Left lung (tissue), 14 donors: ENCODE measurements at places on chromosomes 5 and 9. TPM values are rescaled to one million over a fixed set of nuclear protein-coding genes. Genes with fewer than 3 reads are reported as not detected.

GRCh38 chr5:538801-539468, 14.7 kb upstream of the SLC9A3 start:
- H3K27me3 ChIP-seq: peaks cover 13% of the 10 kb centered on the region
- H3K4me3 ChIP-seq: no peak overlapping the region
- H3K4me1 ChIP-seq: peaks cover 7% of the 10 kb centered on the region
- peak; percentile 67 for DNase-seq

GRCh38 chr5:139397921-139398320, 3.0 kb upstream of the PROB1 start:
- DNase-seq: no peak
- H3K4me1 ChIP-seq: peaks cover 9% of the 10 kb centered on the region
- H3K36me3 ChIP-seq: peaks cover 6% of the 10 kb centered on the region
- peaks cover 16% of the 10 kb centered on the region for H3K27me3 ChIP-seq
- H3K27ac ChIP-seq: no peak overlapping the region

DNA sequence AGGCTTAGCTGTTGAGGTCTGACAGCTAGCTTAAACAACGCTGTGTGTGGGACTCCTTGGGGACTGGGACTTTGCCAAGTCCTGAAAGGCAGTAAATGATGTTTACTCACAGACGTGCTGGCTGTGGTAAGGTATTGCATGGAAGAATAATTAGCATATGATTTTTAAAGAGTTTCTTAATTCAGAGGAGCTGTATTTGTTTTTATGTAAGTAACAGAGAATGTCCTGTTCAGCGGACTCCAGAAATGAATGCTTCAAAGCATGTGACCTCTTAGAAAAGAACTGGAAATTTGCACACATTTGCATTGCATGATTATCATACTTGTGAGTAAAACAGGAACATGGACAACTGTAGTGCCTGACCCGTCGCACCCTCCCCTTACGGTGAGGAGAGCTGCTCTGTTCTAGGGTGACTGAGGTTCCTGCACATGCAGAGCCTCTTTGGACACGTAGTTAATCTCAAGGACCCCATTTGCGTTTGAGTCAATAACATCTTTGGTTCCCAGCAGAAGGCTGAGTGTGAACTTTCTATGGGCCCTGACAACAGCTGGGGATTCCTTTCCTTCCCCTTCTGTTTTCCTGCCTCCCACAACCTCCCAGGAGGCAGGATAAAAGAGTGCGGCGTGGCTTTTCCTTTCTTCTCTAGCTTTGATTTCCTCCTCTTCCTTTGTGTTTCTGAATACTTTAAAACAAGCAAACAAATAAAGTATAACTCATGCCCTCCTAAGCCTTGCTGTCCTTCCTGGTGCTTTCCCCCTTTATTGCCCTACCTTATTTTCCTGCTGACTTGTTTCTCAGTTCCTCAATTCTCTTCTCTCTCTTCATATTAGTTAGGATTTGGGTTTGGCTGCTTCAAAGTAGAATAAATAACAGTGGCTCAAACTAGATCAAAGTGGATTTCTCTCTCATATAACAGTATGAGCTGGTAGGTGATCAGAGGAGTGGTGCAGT, 157.2 kb upstream of the CD180 start:
- no peaks in the 10 kb centered on the region for H3K27me3 ChIP-seq
- no peak overlapping the region for H3K4me3 ChIP-seq
- DNase-seq: no peak
- no peaks in the 10 kb centered on the region for H3K36me3 ChIP-seq

GDA gene
- not detected for total RNA-seq

DNA sequence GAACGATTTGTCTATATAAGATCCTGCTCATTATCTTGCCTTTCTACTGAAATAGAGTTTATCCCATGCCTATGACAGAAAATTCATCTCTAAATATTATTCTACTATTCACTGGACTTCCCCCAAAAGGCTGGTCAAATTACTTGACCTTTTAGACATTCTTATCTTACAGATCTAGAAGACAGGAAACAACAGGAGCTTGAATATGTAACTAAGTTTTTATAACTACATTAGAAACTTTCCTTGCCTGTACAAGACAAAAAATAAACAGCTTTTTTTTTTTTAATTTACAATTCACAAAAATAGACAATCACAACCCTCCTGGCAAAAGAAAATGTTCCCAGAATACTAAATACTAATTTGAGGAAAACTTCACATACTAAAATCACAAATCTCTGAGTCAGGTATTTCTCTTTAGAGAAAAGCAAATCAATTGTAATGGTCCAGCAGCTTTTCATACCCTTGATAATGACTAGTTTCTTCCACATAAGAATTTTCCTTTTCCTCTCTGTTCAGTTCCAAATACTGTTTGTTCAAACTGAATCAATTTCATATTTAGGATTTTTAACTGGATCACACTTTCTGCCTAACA, 68.6 kb downstream of the MLLT3 start:
- no peaks in the 10 kb centered on the region for H3K27me3 ChIP-seq
- H3K4me1 ChIP-seq: no peaks in the 10 kb centered on the region
- no peak overlapping the region for H3K4me3 ChIP-seq
- no peak overlapping the region for H3K27ac ChIP-seq

GRCh38 chr5:16179936-16180788, 571 bp upstream of the MARCHF11 start:
- H3K27me3 ChIP-seq: peaks cover 28% of the 10 kb centered on the region
- no peaks in the 10 kb centered on the region for H3K4me1 ChIP-seq
- H3K4me3 ChIP-seq: no peak overlapping the region
- no peak for DNase-seq
- H3K27ac ChIP-seq: no peak overlapping the region
- H3K36me3 ChIP-seq: no peaks in the 10 kb centered on the region

- no peak overlapping the region for H3K27ac ChIP-seq
- H3K36me3 ChIP-seq: peaks cover 15% of the 10 kb centered on the region
- H3K4me3 ChIP-seq: no peak overlapping the region
These were observed 16.6 kb downstream of the ENC1 start for GRCh38 chr5:74623748-74624408.

- DNase-seq: no peak
- no peaks in the 10 kb centered on the region for H3K36me3 ChIP-seq
- H3K27ac ChIP-seq: no peak overlapping the region
- H3K4me3 ChIP-seq: no peak overlapping the region
- H3K27me3 ChIP-seq: no peaks in the 10 kb centered on the region
- no peaks in the 10 kb centered on the region for H3K4me1 ChIP-seq
These were observed 328.0 kb downstream of the ZNF608 start for GRCh38 chr5:124418390-124418789.

GZMA gene
- 4.0 TPM for total RNA-seq

- H3K27me3 ChIP-seq: no peaks in the 10 kb centered on the region
- no peak for DNase-seq
- no peaks in the 10 kb centered on the region for H3K4me1 ChIP-seq
- no peak overlapping the region for H3K27ac ChIP-seq
- H3K36me3 ChIP-seq: no peaks in the 10 kb centered on the region
These were observed 244.8 kb downstream of the ADGRV1 start for GRCh38 chr5:90803381-90803780.

- DNase-seq: no peak
- H3K4me3 ChIP-seq: no peak overlapping the region
- H3K27me3 ChIP-seq: no peaks in the 10 kb centered on the region
- no peak overlapping the region for H3K27ac ChIP-seq
- H3K36me3 ChIP-seq: no peaks in the 10 kb centered on the region
These were observed 106.9 kb downstream of the GABRG2 start for GRCh38 chr5:162174358-162174974.

- H3K27ac ChIP-seq: no peak overlapping the region
- H3K4me3 ChIP-seq: no peak overlapping the region
- H3K27me3 ChIP-seq: no peaks in the 10 kb centered on the region
- no peak for DNase-seq
These were observed 21.3 kb upstream of the TMOD1 start for GRCh38 chr9:97480174-97480573.

GRCh38 chr5:1067141-1068121, 44.4 kb downstream of the SLC12A7 start:
- H3K4me1 ChIP-seq: no peaks in the 10 kb centered on the region
- DNase-seq: no peak
- no peaks in the 10 kb centered on the region for H3K36me3 ChIP-seq
- no peaks in the 10 kb centered on the region for H3K27me3 ChIP-seq

DNA sequence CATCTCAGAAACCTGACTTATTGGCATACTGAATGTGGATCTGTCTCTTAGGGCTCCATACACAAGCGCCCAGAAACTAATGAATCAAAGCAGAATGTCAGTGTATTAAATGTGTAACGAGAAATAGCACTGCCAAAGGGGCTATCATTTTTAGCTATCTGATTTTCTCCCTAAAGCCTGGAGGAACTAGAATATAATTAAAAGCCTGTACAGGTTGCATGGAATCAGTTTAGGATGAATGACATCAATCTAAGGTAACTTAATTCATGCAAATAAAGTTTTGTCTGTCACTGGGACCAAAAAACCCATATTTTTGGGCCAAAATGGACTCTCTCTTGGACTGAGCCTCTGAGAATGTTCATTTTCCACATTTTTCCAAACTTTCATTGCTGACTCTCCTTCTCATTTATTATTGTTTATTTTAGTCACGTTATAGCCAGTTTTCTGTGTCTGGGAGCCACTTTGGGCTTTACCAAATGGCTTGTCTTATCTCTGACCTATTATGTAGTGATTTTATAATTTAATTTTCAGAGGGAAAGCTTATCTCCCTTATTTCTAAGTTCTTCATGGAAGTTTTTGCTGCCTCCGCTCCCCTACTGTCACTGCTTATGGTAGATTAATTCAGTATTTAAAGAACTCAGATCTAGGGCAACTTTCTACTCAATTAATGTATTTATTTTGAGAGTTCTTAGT, 47.0 kb downstream of the PRR16 start:
- H3K36me3 ChIP-seq: no peaks in the 10 kb centered on the region
- no peak overlapping the region for H3K27ac ChIP-seq
- H3K4me3 ChIP-seq: no peak overlapping the region
- no peaks in the 10 kb centered on the region for H3K27me3 ChIP-seq

GRCh38 chr5:36763454-36763853, 113.1 kb upstream of the NIPBL start:
- H3K27ac ChIP-seq: no peak overlapping the region
- no peak overlapping the region for H3K4me3 ChIP-seq
- H3K36me3 ChIP-seq: no peaks in the 10 kb centered on the region
- no peaks in the 10 kb centered on the region for H3K27me3 ChIP-seq
- no peaks in the 10 kb centered on the region for H3K4me1 ChIP-seq
- no peak for DNase-seq

- H3K4me3 ChIP-seq: no peak overlapping the region
- no peaks in the 10 kb centered on the region for H3K4me1 ChIP-seq
- no peaks in the 10 kb centered on the region for H3K36me3 ChIP-seq
- H3K27me3 ChIP-seq: no peaks in the 10 kb centered on the region
- H3K27ac ChIP-seq: no peak overlapping the region
These were observed 601.0 kb upstream of the ACO1 start for GRCh38 chr9:31783491-31783890.

DNA sequence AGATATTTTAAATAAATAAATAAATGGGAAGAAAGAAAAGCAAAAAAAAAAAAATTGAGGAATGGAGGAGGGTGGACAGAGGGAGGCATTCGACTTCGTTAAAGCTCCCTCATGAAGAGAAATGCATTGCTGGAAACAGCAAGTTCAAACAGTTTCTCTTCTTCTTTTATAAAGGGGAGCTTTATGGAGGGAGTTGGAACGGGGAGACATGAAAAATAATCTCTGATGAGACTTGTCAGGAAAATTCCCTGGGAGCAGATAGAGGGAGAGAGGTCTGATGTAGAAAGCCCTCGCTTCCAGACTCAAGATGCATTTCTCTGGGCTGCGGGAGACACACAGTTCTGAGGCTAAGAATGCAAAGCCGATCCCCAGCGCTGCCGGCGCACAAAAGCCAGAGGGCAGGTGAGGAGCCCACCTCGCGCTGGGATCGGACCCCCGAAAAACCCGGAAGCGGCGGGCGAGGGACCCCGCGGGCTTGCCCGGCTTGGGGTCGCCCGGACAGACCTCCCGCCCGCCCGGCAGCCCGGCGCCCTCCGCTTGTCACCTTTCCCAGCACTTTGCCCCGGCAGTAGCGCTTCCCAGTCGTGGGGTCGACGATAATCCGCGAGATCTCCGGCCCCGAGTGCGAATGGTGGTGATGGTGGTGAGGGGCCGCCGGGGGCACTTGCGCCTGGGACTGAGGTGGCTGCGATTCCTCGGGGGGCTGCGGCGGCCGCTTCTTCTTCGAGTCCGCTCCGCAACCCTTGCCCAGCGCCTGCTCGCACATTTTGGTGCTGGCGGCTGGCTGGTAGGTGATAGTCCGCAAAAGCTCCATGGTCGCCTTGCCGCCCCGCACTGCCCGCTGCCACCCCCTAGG, 512 bp downstream of the PLK2 start:
- H3K4me1 ChIP-seq: no peaks in the 10 kb centered on the region
- no peaks in the 10 kb centered on the region for H3K36me3 ChIP-seq
- H3K27ac ChIP-seq: peak overlapping the region; percentile 99
- peak overlapping the region; percentile 77 for H3K4me3 ChIP-seq

PPIP5K2 gene
- 47.7 TPM for total RNA-seq

NR3C1 gene
- total RNA-seq: 73.2 TPM

- no peaks in the 10 kb centered on the region for H3K36me3 ChIP-seq
- no peak overlapping the region for H3K4me3 ChIP-seq
- H3K4me1 ChIP-seq: no peaks in the 10 kb centered on the region
- no peaks in the 10 kb centered on the region for H3K27me3 ChIP-seq
These were observed 10.8 kb downstream of the MRPL36 start for GRCh38 chr5:1788828-1789227.

FAT2 gene
- 0.79 TPM for total RNA-seq

- H3K4me3 ChIP-seq: no peak overlapping the region
- no peaks in the 10 kb centered on the region for H3K36me3 ChIP-seq
- no peaks in the 10 kb centered on the region for H3K4me1 ChIP-seq
These were observed 113.6 kb downstream of the DEPDC1B start for GRCh38 chr5:60586307-60586901.

GRCh38 chr5:102678267-102679058, 76.6 kb upstream of the PAM start:
- H3K27me3 ChIP-seq: no peaks in the 10 kb centered on the region
- no peaks in the 10 kb centered on the region for H3K36me3 ChIP-seq
- H3K4me1 ChIP-seq: no peaks in the 10 kb centered on the region
- H3K4me3 ChIP-seq: no peak overlapping the region
- DNase-seq: no peak
- H3K27ac ChIP-seq: no peak overlapping the region

DNA sequence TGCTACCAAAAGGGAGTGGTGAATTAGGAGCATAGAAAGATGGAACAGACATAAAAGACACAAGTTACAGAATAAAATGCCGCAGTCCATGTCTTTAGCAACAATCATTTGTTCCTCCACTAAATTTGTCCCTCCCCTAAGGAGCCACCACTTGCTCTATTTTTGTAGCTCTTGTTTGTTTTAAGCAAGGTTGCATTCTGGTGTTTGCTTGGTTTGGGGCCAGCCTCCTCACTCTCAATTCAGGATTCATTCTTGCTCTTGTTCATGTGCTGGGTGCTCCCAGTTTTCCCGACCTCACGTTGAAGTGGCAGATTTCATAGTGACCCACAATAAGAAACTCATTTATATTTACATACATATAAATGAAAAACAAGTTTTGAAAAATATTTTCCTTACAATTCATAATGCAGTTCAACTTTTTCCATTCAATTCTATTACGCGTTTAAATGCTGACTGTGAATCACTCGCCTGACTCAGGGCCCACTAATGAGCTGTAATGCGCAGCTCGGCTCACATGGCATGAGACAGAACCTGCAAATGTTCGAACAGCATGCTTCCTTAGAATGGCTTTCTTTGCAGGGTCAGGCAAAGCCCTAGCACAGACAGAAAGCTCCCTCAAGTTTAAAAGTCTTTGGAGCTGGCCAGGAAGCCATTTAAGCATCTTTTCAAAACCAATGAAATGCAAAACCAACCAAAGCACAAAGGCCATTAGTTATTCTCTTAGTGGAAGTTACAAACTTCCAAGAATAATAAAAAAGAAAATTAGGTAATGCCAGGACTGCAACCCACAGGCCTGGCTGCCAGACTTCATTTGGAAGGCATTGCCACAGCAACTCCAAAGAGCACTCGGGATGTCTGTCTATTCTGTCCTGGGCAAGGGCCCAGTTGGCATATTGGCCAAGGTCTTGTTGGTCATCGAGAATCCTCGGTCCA, 41.7 kb downstream of the RETREG1 start:
- H3K4me1 ChIP-seq: no peaks in the 10 kb centered on the region
- no peaks in the 10 kb centered on the region for H3K36me3 ChIP-seq
- H3K27me3 ChIP-seq: no peaks in the 10 kb centered on the region
- DNase-seq: no peak
- no peak overlapping the region for H3K4me3 ChIP-seq
